ENCODE measurements at places on chromosomes 11 and 22. TPM values are rescaled to one million over a fixed set of nuclear protein-coding genes. Genes with fewer than 3 reads are reported as not detected.

- H3K27me3 ChIP-seq = no peaks in the 10 kb centered on the region
- no peak overlapping the region for H3K27ac ChIP-seq
- no peak overlapping the region for H3K4me3 ChIP-seq
- no peaks in the 10 kb centered on the region for H3K36me3 ChIP-seq
- no peak for DNase-seq
- H3K4me1 ChIP-seq = no peaks in the 10 kb centered on the region
These were observed 8.1 kb upstream of the SART1 start for GRCh38 chr11:65953471-65953870.

DNA sequence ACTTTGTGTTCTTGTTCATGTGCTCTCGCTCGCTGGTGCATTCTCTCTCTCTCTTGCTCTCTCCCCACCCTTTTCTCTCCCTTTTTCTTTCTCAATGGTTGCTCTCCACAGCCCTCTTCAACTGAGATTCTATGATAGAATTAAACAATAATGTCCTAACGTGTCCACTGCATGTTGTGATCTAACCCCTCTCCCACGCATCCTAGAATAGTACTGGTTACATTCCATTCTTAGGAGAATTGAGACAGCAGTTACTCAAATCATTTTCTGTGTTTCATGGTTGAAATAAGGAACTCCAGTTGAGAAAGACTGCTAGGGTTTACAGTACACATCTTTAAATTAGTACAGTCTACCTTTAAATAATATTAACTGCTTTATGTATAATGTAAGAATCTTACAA lies 318.1 kb upstream of the PITPNB start:
- DNase-seq = peak; percentile 27
- H3K27me3 ChIP-seq = no peaks in the 10 kb centered on the region
- peaks cover 2% of the 10 kb centered on the region for H3K4me1 ChIP-seq
- H3K4me3 ChIP-seq = no peak overlapping the region
- H3K27ac ChIP-seq = no peak overlapping the region

ASRGL1 gene
- total RNA-seq = 0.28 TPM

NCAM1 gene
- not detected for total RNA-seq

GRCh38 chr11:1121331-1121812 lies 36.4 kb upstream of the MUC5AC start:
- no peak overlapping the region for H3K4me3 ChIP-seq
- DNase-seq = no peak
- H3K27me3 ChIP-seq = peaks cover 27% of the 10 kb centered on the region
- H3K4me1 ChIP-seq = no peaks in the 10 kb centered on the region
- no peaks in the 10 kb centered on the region for H3K36me3 ChIP-seq

All from IMR-90 (cell line).